Naive thymus-derived CD4-positive, alpha-beta T cell (primary cell): ENCODE measurements at places on chromosomes 6 and 20.

GRCh38 chr6:170139531-170139930 is 151.3 kb downstream of the DLL1 start:
- no peak for DNase-seq

DNA sequence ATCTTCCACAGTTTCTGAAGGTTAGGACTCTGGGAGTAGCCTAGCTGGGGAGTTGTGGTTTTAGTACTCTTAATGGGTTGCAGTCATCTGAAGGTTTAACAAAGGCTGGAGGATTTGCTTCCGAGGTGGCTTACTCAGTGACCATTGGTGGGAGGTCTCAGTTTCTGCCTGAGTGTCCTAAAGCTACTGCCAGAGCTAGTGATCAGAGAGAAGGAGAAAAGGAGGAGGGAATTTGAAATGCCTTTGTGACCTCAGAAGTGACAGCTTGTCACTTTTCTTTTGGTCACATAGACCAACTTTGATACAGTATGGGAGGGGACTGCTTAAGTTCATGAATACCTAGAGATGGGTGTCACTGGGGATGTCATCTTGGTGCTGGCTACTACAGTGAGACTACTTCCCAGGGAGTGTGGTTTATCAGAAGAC is 41.3 kb downstream of the NCOA3 start:
- no peak for DNase-seq

- DNase-seq: no peak
Observed at GRCh38 chr20:37309290-37309689, 19.8 kb downstream of the MANBAL start.

DNA sequence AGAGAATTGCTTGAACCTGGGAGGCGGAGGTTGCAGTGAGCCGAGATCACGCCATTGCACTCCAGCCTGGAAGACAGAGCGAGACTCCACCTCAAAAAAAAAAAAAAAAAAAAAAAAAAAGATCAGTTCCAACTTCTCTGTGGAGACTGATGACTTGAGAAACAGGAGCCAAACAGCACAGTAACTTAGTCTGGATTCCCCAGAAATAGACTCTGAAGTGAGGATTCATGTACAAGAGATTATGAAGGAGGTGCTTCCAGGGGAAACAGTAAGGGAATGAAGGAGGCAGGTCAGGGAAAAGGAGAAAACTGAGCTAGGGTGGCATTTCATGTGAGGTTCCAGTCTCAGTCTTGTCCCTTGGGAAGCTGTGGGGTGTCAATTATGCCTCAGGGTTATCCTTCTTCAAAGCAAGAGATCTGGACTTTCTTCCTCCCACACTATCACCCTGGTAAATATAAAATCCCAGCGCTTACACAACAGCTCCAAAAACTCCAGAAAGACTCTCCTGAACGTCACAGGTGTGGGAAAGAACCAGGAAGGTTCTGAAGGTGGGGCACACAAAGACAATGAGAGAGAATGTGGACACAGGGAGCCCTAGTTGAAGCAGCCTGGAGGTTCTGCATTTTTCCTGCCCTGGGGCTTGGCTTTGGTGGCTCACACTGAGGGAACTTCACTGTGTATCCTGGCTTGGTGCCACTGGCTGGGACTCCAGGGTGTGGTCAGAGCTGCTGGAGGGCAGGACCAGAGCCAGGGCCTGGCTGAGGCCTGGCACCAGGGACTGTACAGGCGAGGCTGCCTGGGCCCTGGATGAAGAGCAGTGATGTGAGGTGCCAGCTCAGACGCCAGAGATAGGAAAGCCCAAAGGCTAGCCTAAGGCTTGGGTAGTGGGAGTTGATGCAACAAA is 46.8 kb downstream of the PCNA start:
- DNase-seq: no peak

DNA sequence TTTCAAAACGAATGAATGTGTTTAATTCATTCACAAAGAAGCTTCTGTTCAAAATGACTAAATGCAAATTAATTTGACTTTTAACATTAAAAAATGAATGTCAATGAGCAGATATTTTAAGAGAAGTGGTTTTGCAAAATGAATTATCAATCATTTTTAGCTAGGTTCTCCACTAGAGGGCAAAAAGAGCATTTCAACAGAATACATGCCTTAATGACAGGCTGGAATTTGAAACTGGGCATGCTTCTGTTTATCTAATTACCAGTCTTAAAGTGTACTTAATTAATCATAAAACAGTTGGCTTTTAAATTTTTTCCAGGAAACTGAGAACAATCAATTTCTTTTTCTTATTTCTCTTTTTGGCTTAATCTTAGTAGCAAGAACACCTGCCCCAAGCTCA is 63.8 kb upstream of the TINAG start:
- DNase-seq: no peak

DNA sequence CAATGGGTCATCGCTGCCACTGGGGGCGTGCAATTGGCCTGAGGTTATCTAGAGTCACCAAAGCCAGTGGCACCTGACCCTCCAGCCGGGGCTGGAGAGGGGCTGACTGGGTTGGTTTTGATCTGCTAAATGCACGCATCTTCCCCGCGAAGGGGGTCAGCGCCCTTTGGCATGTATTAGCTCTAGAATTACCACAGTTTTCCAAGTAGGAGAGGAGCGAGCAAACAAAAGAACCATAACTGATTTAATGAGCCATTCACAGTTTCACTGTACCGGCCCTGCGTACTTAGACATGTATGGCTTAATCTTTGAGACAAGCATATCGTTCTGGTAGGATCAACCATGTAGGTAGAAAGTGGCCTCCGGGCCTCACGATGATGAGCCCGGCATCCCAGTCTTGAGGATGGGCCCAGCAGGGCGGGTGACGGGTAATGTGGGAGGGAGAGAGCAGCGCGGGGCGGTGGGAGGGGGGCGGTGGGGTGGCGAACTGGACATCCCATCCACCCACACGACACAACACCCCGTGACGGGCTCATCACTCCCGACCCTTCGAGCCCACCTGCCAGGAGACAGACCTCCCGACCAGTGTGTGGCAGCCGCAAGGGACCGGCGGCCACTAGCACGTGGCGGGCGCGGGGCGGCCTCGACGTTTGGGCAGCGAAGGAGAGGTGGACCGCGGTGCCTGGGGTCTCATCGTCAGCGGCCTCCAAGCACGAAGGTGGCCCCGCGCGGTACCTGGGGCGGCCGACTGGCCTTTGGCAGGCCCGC is 1957.5 kb upstream of the DEFB115 start:
- no peak for DNase-seq

- DNase-seq: no peak
Observed at GRCh38 chr20:50982363-50982762, 23.7 kb downstream of the MOCS3 start.

DNA sequence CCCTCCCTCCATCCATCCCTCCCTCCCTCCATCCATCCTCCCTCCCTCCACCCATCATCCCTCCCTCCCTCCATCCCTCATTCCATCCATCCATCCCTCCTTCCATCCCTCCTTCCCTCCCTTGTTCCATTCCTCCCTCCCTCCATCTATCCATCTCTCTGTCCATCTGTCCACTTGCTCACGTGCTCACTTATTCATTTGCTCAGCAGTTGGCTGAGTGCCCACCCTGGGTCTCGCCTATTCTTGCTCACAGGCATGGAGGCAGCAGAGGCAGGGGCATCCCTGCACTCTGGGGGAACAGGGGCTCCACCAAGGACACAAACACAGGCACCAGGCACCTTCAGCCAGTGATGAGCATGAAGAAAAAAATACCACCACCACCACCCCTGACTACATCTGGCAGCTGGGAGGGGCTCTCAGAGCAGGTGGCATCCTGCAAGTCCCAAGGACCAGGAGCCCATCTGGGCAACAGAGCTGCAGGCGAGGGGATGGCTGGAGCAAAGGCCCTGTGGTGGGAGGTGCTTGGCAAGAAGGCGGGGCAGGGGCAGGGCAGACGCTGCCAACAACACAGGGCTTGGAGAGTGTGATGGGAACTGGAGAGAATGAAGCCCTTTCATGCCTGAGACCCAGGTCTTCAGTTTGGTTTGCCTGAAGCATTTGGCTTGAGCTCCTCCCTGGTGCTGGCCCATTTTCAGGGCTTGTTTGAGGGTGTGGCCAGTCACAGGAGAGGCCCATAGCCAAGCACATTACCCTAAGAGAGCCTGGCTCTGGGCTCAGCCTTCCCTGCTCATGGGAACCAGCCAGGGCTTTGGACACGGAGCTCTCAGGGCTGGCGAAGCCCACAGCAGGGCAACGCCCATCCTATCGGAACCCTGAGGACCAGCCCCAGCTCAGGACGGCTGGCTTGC is 40.2 kb upstream of the MRGBP start:
- DNase-seq: no peak

- no peak for DNase-seq
Observed at GRCh38 chr6:88472851-88473525, 306.8 kb upstream of the CNR1 start.

GRCh38 chr20:37308086-37309050 is 18.9 kb downstream of the MANBAL start:
- no peak for DNase-seq

- no peak for DNase-seq
Observed at GRCh38 chr20:41510224-41510623, 108.0 kb downstream of the CHD6 start.

GRCh38 chr20:18258126-18258860 is 30.0 kb upstream of the ZNF133 start:
- DNase-seq: no peak

DNA sequence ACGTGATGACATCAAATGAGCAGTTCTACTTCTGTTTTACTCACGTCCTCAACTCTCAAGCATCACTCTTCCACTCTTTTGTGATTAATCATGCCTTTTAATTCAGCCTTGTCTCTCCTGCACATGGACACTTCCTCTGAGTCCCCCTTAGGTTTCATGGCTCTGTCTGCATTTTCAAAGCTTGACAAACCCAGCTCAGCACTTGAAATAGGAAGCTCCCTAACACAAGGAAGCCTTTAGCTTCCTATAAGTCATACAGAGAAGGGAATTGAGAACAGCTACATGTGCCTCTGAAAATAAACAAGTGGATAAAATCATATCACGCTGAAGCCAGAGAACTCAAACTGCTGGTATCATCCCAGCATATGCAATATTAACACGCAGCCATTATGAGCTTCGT is 21.2 kb downstream of the KIF16B start:
- DNase-seq: no peak

DNA sequence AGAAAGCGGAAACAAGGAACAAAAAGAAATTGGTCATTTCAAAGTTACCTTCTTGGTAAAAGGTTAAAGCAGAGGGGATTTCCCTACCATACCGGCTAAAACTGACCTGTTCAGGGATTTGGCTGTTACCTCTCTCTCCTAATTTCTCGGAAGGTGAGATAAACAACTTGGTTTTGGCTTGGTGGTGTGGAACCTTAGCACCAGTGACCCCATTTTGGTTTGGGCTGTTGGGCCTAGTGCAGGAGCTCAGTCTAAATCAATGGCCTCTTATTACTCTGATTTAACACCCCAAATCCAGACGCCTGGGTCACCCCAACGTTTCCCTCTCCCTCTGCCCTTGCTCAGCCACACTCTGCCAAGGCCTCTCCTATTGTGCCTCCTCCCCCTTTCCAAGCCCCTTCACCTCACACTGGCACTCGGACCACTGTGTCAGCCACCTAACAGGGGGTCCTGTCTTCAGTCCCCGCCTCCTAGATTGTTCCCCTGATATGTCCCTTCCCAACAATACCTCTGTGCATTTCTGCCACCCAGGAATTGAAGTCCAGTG is 8.3 kb downstream of the NCR2 start:
- no peak for DNase-seq

- DNase-seq: no peak
Observed at GRCh38 chr20:25548613-25549086, 36.7 kb downstream of the NINL start.

- DNase-seq: peak; percentile 41
Observed at GRCh38 chr20:2692036-2692885, at the start of gene EBF4. EBF4 (plus strand) TSS chr20:2692780; CDS start chr20:2693646, 866 bp downstream.

GRCh38 chr6:32764048-32764447 is 716 bp upstream of the HLA-DQB2 start:
- no peak for DNase-seq

DNA sequence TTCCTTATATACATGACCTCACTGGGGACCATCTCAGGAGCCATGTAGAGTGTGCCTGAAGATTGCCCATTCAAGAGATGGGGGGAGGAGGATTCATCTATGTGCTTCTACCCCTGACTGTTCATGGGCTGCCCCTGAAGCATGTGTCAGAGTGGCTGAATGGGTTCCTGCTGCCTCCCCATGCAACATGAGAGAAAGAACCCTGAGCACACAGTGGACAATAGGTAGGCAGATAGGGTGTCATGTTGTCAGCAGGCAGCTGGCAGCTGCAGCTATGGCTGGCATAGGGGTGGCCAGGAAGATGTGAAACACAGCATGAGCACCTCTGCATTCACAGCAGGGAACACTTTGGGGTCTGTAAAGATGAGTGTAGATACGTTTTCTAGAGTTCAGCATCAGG is 208.4 kb upstream of the CNR1 start:
- DNase-seq: no peak

DNA sequence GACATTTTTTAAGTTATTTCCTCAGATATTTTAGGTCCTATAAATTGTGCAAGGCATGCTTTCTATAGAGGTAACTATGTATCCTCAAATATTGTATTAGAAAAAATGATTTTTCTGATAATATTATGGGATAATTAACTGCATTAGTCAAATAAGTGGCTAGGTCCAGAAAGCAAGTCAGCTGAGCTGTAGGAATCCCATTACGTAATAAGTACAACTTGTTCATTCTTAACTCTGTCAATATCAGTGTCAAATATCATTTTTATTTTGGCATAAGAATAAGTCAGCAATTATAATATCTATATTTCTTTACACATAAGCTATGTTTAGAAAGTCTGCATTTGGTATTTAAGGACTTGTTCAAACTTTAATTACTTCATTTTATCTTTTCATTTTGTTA is 830.9 kb upstream of the GJE1 start:
- no peak for DNase-seq

DNA sequence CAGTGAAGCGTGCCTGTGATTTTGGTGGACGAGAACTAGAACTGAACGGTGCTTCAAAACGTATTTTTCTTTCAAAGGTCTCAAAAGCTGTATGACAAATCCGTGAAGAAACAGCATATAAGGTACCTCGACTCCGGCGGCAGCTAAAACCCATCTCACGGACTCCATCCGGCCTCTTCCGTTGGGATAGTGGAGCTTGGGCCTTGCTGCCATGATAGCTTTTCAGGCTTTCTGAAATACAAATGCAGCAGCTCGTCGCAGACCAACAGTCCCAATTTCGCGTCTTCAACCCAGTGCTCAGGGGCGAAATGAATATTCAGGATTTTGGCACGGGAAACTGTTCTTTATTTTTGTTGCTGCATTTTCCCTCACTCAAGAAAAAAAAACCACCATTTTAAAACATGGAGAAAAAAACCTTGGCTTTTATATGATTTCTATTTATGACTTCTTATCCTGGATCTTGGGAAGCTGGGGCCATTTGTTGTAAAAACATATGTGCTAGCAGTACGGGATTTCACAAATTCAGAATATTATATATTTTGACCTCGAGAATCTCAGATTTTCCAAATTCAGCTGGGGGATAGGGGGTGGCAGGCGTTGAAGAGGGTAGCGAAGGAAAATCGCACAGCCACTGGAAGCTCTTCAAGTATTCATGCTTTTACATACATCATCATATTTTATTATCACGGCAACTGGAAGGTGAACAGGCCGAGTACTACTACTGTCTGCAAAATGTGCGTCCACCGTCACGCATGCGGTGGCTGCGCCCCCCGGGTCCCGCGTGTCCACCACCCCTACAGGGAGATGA is 849 bp downstream of the GSTA4 start:
- no peak for DNase-seq

- DNase-seq: no peak
Observed at GRCh38 chr6:23002044-23002619, 432.8 kb downstream of the HDGFL1 start.

GRCh38 chr20:21391972-21392352 is 5.4 kb downstream of the NKX2-4 start:
- DNase-seq: no peak
